Adipocyte (in vitro differentiated cells): ENCODE measurements at places on chromosomes 5 and 9.

DNA sequence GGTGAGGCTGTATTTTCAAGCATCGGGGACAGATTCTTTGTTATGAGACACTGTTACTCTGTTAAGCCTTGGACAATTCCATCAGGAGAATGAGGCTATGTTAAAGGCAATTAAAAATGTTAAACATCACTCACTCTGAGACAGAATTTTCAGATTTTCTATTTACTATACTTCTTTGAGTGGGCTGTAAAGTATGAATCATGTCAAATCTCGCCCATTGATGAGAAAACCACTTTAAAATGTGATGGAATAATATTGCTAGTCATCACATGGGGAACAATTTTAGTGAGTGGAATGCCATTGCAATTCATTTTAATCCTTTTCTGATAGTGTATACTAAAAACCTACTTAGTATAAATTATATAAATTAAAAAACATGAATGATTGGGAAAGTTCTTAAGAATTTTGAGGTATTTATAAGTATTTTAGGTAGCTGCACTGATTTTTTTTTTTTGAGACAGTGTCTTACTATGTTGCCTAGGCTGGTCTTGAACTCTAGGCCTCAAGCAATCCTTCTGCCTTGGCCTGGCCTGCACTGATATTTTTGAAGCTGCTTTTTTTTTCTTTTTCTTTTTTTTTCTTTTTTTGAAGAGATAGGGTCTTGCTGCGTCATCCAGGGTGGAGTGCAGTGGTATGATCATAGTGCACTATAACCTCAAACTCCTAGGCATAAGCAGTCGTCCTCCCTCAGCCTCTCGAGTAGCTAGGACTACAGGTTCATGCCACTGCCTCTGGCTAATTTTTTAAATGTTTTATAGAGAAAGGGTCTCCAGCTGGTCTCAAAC, 73.2 kb downstream of the KIAA1958 start:
- DNase-seq: no peak

- peak; percentile 73 for DNase-seq
These were observed 15.5 kb downstream of the TRIM7 start for GRCh38 chr5:181189363-181189961.

- no peak for DNase-seq
These were observed 657.9 kb downstream of the TAF11L14 start for GRCh38 chr5:18292146-18292545.

- DNase-seq: no peak
These were observed 111.0 kb upstream of the VCAN start for GRCh38 chr5:83360573-83360972.

- DNase-seq: no peak
These were observed 91.9 kb downstream of the RAD23B start for GRCh38 chr9:107375001-107375400.

GRCh38 chr5:932151-932627, 39.5 kb downstream of the TRIP13 start:
- no peak for DNase-seq

GRCh38 chr5:137730336-137730735, 5.6 kb downstream of the KLHL3 start:
- peak; percentile 26 for DNase-seq

DNA sequence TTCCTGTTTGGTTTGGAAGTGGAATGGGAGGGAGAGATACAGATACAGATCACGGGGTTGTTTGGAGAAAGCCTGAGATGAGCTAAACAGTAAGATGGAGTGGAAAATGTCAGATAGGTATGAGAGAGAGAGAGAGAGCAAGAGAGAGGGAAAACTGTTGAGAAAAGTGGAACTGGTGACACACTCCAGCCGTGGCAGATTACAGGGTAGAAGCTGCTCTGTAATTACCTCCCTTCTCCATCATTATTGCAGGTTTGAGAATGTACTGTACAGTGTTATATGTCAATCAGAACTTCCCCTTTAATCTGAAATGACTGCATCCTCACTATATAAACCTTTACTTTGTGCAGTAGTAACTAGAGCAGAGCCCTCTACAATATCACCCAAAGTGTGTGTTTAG, 74.5 kb upstream of the WWC1 start:
- DNase-seq: no peak

- DNase-seq: no peak
These were observed 79.4 kb downstream of the PAM start for GRCh38 chr5:102834438-102834964.

GRCh38 chr9:37172557-37172956, 52.2 kb downstream of the ZCCHC7 start:
- no peak for DNase-seq

- DNase-seq: peak; percentile 86
These were observed at the start of gene OMD for GRCh38 chr9:92424340-92424739. TSS of gene OMD (minus strand) at chr9:92424471. CDS start at chr9:92417558, 6,913 bp downstream.

DNA sequence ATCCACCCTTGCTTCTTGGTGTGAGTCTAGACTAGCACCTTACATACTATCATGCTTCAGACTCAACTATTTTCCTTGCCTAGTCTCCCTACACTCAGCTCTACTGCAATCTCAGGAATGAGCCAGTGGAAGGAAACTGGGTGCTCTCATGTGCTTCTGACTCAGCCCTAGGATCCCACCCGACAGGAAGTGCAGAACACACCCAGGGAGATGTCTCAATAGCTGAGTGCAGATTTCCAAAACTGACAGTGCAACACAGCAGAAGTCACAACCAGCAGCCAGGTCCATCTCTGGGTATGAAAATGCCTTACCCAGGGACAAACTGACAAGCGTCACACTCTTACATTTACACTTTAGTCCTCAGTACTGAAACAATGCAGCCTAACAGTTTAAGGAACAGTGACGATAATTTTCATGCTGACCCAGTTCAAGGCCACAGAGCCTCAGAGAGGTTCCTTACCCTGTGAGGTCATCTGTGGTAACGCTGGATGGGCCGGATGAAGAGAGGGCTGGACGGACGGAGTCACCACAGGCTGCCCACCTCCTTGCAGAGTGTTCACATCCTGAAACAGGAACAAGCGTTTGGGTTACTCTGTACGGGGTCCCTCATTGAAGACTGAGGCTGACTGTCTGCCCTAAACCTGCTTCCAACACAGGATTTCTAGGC, 33.0 kb downstream of the FKBP15 start:
- peak; percentile 89 for DNase-seq

- peak; percentile 76 for DNase-seq
These were observed 14.2 kb upstream of the KIF27 start for GRCh38 chr9:83935276-83935935.

GRCh38 chr5:158162479-158163034, 303.6 kb upstream of the CLINT1 start:
- no peak for DNase-seq
